Amygdala (tissue), 56 donors: ENCODE measurements at places on chromosomes 6 and 20.

DNA sequence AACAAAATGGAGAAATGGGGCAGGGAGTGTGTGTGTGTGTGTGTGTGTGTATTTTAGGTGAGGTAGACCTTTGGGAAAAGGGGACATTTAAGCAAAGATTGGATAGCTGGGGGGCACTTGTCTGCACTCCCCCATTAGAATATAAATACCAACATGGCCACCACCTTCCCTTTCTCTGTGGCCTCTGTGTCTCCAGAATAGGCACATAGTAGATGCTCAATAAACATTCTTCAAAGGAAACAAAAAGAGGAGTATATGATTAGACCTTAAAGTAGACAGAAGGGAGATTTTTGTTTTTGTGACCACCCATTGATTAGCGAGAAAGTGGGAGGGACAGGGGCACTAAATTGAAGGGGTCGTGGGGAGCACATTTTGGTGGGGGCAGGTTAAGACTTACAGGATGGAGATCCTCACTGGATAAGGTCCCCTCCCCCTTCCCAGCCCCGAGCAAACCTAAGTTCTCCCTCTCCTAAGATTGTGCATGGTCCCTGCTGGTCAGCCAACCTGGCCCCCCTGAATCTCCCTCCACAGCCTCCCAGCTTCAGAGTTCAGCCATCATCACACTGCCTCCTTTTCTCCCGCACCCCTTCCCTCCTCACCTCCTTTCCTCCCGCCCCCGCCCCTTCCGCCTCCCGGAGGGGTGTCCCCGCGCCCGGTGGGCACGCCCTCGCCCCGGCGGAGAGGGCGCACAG, 514 bp upstream of the TSHZ2 start:
- no peak for DNase-seq

DNA sequence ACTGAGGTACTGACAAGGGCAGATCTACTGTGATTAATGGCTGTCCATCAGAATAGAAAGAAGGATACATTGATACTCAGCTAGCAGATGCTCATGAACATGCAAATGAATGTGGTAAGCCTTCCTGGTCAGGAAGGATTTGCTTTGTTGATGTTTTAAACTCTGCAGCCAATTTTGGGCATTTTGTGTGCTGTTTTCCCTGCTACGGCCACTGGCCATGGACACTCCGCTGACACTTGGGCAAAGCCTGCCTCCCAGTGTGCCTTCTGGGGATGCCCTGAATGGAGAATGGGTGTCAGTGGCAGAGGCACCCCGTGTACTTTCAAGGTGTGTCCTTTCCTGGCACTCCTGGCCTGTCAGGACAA, 113.1 kb downstream of the SOBP start:
- no peak for DNase-seq

- no peak for DNase-seq
These were observed 27.9 kb upstream of the SGK1 start for GRCh38 chr6:134345789-134346188.

- DNase-seq = no peak
These were observed 1025.4 kb upstream of the FLRT3 start for GRCh38 chr20:15362849-15363248.

DNA sequence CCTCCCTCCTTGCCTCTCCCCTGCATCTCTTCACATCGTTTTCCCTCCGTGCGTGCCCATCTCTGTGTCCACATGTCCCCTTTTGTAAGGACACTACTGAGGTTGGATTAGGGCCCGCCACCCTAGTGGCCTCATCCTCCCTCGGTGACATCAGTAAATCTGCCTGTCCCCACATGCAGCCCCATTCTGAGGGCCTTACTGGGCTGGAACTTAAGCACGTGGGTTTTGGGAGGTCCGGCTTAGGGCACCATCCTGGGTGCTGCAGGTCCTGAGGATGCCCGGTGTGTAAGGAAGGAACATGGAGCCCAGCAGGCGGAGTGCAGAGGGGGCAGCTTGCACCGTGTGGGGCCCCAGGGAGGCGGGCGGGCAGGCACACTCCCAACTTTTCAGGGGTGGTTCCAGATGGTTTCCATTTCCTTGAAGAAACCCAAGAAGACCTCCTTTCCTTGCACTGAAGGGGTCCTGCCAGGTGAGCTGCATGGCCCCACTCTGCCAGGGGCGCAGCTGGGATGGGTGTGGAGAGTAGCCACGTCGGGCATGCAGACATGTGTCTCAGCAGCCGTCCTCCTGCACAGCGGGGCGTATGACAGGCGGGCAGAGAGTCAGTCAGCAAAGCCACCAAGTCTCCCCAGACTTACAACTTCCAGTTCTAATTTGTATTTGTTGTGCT, 329.9 kb downstream of the QKI start:
- no peak for DNase-seq

GRCh38 chr6:166989427-166990032, 9.7 kb upstream of the CEP43 start:
- no peak for DNase-seq

GRCh38 chr6:131914967-131915751, 36.0 kb downstream of the CCN2 start:
- peak; percentile 7 for DNase-seq

DNA sequence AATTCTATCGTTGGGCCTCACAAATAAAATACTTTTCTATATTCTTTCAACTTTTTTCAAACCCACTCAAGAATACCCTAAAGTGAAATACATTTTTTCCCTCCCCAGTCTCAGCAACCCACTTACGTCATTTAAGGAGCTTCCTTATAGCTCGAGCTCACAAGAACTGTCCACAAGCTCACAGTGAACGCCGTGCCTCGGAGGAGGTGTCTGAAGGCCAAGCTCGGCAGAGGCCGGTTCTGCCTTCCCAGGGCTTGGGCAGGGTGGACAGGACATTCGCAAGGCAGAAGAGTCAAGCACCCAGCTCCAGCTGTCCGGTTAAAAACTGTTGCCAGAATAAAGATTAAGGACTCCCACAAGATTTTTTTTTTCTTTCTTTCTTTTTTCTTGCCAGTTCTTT, 802.3 kb downstream of the QKI start:
- DNase-seq = no peak

DNA sequence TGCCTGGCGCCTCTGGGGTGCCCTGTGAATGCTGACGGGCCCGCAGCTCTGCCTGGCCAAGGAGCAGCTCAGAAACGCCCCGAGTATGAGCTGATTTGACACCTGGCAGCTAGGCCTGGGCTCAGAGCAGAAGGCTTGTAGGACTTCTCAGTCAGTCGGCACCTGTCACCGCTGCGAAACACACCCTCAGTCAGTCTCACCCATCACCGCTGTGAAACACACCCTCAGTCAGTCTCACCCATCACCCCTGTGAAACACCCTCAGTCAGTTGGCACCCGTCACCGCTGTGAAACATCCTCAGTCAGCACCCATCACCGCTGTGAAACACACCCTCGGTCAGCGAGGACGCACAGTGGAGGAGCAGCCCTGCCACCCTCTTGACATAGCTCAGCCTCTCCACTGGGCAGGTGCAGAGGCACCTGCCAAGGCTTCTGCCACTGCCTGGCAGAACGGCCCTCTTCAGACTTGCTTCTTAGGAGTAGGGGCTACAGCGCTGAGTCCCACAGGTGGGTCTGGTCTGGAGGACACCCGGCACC, 109.0 kb downstream of the PSMB1 start:
- DNase-seq = no peak

DNA sequence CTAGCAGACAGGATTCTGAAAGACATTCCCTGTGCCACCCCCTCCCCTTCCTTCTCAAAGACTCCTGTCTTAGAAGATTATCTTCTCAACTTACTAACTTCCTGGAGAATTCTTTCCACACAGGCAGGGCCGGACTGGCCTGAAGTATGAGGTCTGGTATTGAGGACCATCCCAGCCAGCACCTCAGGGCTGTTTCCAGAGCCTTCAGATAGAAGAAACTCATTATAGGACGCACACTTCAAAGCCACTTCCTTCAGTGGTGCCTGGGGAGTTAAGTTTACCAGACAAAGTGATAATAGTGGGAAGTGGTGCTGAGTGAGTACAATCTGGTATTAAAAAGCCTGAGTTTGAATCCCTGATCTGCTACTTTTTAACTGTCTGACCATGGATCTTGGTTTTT, 15.6 kb downstream of the KCNS1 start:
- DNase-seq = no peak

- no peak for DNase-seq
These were observed 378.9 kb downstream of the PREX1 start for GRCh38 chr20:48448666-48449600.

DNA sequence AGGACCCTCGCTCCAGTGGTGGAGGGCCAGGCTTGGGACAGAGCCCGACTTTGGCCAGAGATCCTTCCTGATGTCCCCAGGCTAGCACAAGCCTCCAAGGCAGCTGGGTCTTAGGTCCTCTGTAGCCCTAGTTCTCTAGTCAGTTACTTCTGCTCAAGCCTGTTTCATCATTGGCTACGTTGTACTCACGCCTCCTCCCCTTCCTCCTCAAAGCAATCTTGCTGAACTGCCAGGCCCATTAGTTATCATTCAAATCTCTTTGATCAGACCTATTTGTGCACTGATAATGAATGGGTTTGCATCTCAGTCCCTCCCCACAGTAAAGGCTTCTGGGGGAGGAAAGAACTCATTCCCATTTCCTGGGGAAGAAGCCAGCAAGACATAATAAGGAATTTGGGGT, 256.8 kb downstream of the NFATC2 start:
- DNase-seq = no peak

DNA sequence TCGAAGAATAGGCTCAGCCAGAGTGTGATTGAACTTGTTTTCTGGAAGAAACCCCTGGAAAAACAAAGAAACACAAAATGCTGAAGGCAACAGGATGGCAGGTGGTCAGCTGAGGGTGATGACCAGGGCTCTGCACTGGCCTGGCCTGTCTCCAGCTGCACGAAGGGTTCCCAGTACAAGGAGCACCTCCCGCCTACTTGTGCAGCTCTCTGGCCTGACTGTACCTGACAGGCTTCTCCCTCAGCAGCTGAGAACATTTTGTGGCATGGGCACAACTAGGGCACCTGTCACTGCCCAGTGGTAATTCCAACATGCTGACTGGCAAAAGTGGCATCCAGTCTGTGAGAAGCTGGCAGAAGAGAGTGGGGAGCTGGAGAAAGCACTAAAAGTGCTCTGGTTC, 38.8 kb upstream of the EMILIN3 start:
- DNase-seq = no peak

- DNase-seq = no peak
These were observed 113.9 kb downstream of the ALDH8A1 start for GRCh38 chr6:134835993-134836392.

DNA sequence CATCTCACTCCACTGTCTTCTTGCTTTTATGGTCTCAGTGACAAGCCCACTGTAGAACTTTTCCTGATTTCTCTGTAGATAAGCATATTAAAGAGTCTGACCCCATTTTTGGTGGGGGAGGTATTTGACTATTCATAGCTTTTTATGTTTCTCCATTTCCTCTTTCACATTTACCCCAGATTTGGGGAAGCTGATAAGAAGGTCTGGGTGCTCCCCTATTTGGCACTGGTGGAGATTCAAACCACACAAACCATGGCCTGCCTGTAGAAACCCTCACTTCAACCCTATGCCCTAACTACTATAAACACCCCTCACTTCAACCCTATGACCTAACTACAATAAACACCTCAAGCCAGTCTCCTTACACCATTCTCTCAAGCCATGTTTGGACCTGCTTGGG, 196.2 kb upstream of the SYNDIG1 start:
- no peak for DNase-seq

- no peak for DNase-seq
These were observed 6.3 kb downstream of the GUCA1B start for GRCh38 chr6:42188406-42188805.

- no peak for DNase-seq
These were observed 217.5 kb downstream of the TINAG start for GRCh38 chr6:54525731-54526130.

DNA sequence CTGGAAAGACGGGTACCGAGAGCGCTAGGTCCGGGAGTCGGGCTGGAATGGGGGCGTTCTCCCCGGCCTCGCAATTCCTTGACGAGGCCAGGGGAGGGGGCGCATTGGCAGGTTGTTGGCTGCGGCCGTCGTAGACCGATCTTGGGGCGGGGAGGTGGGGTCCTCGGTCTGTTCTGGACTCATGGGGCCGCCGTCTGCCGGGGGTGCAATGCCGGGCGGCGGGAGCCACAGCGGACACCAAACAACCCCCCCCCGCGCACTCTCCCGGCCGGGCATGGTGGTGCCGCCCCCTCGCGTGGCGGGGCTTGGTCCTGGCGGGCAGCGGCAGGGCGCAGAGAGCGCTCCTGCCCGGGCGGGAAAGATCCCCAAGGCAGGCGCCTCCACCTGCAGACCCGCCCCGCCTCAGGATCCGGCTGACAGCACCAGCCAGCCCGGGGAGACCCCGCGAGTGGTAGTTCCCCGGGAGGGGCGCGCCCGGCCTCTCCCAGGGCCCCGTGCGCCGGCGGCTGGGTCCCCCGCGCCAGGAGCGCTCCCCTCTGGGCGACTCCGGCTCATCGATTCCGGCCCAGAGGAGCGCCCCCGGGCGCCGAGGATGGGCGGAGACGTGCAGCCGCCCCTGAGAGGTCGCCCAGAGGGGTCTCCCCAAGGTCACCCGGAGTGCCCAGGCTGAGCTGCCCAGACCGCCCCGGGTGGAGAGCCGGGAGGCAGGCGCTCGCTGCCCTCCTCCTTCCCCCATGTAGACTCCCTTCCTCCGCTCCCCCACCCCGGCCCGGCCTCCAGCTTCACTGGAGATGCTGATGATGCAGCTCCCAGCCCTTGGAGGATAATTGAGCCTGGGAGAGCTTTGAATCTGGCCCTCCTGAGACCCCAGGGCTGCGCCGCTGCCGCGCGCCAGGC, 709 bp downstream of the PPP1R16B start:
- peak; percentile 55 for DNase-seq

- DNase-seq = no peak
These were observed 10.5 kb upstream of the RAMACL start for GRCh38 chr6:166596776-166597507.

- no peak for DNase-seq
These were observed 5.2 kb downstream of the TFAP2C start for GRCh38 chr20:56634307-56634706.

- DNase-seq = no peak
These were observed 140.8 kb downstream of the SLC16A10 start for GRCh38 chr6:111228094-111228493.

DNA sequence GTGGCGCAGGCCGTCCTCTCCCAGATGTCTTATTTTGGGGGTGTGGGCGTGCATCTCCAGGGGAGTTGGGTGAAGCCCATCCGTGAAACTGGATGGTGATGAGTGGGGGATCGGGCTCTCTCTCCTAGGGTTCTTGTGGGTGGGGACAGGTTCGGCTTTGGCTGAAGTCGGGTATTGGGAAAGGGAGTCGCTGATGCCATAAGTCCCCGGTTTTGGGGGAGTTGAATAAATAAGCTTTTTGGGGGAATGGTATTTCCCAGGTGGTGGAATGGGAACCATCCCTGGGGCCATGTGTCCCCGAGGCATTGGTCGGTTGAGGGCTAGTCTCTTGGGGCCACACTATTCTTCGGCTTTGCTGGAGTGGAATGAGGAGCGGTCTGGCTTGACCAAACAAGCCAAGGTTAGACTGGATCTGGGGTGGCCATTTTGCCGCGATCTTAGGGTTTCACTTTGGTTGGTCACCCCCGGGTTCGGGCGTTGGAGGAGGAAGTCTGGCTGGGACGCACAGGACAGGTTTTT, 481 bp downstream of the ZNF133 start:
- DNase-seq = no peak

DNA sequence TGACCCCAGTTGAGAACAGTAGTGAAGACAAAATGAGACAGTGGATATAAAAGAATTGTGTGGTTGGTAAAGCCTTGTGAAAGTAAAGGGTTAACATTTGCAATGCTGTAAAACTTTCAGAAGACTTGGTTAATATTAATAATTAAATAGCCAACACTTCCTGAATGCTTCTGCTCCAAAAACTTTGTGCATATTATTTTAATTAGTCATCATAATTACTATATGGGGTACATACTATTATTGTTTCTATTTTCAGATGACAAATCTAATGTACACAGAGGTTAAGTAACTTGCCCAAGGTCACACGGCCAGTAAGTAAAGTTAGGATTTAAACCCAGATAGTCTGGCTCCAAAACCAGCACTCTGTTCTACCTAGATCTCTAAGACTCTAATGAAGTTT, 291.3 kb downstream of the OGFRL1 start:
- DNase-seq = no peak
